Activated T-helper 1 cell treated with anti-CD3 and anti-CD28 coated beads, Interleukin-12 subunit alpha, Interleukin-12 subunit beta, Interleukin-2, Interleukin-4 antibody, amounts not matched to agents 30 ng/mL and 10 ng/mL and 1 ng/mL, durations not matched to agents 14 hours and 24 hours and 36 hours (primary cell): ENCODE measurements at places on chromosomes 11 and 22.

DNA sequence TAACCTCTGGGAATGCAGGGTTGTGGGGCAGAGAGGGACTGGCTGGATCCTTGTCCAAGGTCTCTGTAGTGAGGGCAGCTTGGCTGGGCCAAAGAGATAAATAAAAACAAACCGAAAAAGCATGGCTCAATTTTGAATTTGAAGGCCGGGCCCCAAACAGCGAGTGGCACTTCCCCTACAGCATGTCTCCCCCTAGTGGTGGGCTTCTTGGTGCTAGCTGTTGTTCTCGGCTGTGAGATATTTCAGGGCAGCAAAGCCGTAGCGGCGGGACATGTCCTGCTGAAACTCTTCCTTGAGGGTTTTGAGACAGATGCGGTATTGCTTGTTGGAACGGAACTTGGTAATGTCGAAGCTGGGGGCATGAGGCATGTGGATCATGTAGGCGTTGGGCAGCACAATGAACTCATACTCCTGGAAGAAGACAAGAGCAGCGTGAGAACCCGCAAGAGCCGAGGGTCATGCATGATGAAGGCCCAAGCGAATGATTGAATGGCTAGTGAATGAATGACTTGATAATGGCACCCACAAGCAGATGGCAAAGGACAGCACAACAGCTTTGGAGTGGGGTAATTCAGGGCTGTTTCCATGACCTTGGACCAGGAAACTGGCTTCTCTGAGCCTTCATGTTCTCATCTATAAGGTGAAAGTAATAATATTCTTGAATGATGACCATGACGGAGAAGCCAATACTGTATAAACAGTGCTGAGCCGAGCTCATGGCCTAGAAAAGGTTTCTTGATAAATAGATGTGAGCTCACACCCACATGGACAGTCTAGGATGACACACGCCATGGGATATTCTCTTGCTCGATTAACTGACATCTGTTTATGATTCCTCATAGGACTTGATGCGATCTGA lies 216.3 kb upstream of the SYN3 start:
- DNase-seq = no peak

DNA sequence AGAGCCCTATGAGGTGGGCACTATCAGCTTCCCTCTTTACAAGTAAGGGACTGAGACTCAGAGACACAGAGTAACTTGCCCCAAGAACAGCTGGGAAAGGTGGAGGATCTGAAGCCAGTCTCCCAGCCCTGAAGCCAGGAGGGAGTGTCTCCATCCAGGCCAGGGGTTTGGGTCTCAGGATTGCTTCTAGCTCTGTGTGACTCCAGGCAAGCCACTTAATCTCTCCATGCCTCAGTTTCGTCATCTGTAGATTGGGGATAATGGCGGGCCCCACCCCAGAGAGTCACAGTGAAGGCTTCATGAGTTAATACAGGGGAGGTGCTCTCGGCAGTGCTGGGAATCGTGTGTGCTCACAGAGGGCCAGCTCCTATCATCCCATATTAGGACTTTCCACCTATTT lies 10.5 kb downstream of the MAP4K2 start:
- no peak for DNase-seq

- DNase-seq = no peak
These were observed 44.6 kb downstream of the KCNC1 start for GRCh38 chr11:17778956-17779860.

GRCh38 chr22:42596336-42596735 lies 18.3 kb downstream of the POLDIP3 start:
- DNase-seq = no peak

GRCh38 chr22:47552024-47552423 lies 789.6 kb downstream of the TBC1D22A start:
- DNase-seq = no peak

- peak; percentile 38 for DNase-seq
These were observed 8.9 kb downstream of the YPEL1 start for GRCh38 chr22:21726650-21727049.

DNA sequence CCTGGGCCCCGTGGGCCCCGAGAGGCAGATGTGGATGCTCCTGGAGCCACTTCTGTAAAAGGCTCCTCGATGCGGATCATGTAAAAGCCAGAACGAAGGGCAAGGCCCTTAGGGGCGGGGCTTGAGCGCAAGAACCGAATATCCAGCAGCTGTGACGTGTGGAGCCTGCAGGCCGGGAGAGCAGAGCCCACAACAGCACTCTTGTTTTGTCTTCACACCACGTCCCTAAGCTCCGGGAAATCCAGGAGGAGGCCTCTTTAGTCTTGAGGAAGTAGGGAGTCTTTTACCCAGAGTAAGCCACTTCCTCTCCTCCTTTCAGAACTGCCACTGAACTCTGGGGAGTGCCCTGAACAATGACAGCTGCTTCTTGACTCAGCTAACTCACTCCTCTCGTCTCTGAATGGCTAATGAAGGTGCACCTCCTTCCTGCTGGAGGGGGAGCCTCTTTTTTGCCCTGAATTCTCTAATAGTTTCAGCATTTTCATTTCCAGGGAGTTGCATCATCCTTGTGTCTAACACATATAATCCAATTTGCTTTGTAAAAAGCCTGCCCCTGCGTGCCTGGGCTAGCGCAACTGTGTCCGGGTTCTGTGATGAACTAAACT lies 12.5 kb downstream of the L3MBTL2 start:
- peak; percentile 44 for DNase-seq

DNA sequence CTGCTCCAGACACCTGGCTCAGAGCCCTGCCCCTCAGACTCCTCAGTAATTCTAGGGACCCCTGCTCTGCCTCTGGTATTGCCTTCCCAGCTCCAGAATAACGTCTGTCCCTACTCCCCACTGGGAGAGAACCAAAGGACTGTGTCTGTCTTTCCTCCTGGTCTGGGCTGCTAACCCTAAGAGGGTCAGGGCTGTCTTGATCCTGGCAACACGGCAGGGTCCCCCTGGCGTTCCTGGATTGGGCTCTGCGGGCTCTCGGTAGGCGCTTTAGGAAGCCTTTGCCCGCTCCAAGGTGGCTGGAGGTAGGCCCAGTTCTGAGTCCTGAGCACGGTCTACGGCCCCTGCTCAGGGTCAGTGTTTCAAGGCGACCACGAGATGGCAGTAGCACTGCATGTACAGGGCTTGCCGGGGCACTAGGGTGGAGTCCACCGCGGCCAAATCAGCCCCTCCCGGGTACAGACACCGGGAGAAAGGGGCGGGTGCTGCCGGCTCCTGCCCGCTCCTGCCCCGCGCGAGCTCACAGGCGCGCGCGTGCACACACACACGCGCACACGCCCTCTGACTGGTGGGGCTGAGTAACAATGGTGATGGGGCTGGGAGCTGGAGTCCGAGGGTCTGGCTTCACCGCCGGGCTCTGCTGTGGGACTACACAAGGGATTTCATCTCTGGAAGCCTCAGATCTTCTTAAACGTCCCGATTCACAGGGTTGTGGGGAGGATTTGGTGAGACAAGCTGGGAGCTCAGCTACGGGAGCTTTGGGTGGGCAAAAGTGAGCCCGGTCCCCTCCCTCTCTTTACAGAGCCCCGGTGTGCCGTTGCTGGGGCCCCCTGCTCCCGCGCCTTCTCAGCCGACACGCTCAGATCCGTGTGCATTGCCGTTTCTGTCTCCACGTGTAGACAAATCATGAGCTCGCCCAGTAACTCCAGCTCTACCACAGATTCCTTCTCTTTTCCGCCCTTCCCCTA lies 30.1 kb upstream of the HMOX1 start:
- peak; percentile 81 for DNase-seq

DNA sequence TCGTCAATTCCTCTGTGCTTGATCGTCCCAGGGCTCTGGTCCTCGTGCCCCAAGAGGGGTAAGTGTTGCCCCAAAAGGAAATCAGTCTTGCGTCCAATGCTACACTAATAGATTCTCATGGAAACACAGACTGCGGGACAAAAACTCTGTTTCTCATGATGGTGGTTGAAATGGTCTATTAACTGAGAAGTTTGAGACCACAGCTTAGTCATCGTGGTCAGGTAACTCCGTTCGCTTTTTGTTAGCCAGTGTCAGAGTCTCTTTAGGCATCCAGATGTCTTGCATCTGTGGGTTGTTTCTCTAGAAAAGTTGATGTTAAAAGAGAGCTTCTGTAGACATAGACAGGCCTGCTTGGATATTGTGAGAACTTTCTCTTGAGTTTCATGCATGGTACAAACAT lies 104.6 kb upstream of the SORL1-AS1 start:
- no peak for DNase-seq

DNA sequence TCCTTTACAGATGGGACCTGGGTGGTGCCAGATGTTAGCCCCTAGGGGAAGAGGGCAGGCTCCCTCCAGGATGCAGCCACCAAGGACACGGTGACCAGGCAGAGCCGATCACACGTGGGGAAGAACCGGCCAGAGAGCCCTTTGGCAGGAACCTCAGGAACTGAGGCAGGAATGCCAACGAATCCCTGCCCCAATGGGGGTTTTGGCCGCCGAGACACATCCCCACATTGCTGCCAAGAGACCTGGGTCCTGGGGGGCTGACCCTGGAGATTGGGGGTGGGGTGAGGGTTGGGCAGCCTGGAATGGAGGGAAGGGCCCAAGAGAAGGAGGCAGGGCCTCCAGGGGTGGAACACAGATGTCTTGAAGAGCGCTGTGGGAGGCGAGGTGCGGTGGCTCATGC lies 28.7 kb upstream of the LMO1 start:
- no peak for DNase-seq

DNA sequence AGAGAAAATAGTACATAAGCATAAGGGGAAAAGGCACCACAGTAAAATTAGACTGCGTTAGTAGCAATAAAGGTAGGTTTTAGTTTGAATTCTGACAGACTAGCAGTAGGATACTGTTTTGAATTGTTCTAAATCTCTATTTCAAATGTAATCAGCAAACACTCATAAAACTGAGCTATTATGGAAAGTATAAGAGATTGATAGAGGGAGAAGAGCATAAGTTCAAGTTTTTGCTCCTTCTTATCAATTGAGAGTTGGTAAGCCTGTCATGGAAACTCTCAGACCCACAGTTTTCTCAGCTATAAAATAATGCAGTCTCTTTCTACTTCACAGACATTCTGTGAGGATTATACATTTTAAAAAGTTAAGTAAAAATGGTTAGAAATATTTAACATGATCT lies 840.2 kb upstream of the CNTN5 start:
- DNase-seq = no peak

DNA sequence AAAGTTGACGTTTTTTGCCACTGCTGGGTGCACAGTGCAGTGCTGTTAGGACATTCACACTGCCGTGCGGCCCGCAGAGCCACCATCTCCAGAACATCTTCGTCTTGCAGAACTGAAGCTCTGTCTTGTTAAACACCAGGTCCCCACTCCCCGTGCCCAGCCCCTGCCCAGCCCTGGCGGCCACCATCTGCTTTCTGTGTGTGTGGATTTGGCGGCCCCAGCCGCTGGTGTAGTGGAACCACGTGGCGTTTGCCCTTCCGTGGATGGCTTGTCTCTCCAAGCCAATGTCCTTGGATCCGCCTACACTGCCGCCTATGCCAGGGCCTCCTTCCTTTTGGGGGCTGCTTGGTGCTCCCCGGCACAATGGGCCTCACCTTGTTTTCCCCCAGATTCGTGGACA lies 8.2 kb upstream of the MUC5AC start:
- no peak for DNase-seq

DNA sequence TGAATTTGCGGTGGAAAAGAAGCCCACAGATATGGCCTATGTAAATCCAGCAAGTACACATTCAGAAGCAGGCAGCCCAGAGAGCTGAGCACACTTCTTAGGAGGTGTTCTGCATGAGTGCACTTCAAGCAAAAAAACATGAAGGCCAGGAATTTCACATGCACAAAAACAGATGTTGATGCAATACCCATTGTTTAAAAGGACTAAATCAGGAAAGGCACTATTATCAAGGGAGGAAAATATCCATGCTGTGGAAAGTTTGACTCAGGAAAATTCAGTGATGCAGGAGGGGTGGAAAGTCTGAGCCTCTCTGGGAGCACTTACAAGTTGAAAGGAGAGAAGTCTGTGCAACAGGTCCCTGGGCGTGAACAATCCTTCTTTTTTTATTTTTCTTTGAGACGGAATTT lies 15.8 kb upstream of the CARS1 start:
- DNase-seq = no peak

DNA sequence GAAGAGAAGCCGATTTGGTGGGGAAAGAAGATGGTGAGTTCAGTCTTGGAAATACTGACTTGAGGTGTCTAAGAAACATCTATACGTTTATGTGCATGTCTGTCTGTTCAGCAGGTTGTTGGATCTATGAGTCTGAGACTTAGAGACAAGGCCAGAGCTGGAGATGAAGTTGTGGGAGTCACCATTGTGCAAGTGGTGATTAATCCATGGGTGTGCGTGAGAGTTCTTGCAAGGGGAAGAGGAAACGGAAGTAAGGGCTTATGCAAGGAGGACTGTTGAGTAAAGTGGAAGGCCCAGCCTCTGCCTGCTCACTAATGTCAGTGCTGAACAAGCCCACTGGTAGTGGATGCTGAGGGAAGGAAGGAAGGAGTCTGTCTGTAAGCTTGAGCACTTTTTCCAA lies 9.7 kb downstream of the TMEM45B start:
- DNase-seq = no peak

GRCh38 chr22:48093981-48094380 lies 1331.5 kb downstream of the TBC1D22A start:
- no peak for DNase-seq

GRCh38 chr11:98871690-98872089 lies 149.1 kb upstream of the CNTN5 start:
- no peak for DNase-seq

DNA sequence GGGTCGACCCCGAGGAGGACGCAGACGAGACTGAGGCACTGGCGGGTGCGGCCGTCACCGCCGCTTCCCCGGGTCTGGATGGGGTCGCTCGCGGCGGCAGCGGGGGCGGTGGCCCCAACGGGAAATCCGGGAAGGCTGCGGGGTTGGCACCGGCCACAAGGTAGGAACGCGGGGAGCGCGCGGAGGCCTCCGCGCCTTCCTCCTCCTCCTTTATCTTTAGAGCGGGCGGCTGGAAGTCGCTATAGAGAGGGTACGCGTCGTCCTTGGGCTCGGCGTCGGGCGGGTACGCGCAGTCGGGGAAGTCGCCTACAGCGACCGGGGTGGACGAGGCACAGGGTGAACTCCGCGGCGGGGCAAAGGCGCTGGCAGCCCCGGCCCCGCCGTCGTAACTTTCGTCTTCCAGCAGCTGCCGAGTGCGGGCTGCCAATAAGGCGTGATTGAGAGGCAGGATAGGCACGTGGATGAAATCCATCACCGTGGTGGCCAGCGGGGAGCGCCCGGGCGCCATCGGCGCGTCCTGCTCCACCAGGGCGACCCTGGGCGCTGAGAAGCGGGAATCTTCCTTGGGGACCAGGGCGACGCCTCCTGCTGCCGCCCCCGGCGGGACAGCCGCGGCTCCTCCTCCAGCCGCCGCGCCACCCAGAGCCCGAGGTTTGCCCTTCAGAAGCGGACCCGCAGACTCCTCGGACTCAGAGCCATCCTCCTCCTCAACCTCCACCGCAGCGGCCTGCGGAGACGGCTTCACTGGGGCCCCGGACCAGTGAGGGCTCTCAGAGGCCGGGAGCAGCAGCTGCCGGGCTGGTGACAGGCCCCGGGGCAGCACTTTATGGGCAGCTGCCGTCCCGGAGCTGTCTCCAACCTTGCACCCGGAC lies 1.7 kb downstream of the PGR start:
- DNase-seq = no peak
